ENCODE measurements at places on chromosomes 3 and 15.

DNA sequence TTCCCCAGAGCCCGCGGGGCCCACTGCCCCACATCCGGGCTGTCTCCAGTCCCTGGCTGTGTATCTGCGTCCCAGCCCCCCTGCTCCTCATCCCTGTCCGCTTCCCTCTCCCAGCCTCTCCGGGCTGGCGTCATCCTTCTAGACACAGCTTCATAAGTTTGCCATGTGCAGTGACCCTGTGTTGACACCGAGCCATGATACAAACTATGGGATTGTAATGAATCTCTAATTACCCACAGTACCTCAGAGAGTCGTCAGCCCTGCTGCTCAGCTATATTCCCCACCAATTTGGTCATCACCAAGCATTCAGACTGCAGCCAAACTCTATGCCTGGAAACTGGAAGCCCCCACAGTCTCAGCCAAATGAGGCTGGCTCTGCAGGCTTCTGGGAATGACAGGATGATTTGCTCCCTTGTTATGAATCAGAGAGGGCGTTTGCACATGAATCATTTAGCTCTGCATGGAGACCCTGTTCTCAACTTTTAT, 466.1 kb upstream of the ATP11B start:
- peaks cover 27% of the 10 kb centered on the region for H3K4me1 ChIP-seq
- H3K4me3 ChIP-seq: no peak overlapping the region
- H3K27ac ChIP-seq: peak overlapping the region; percentile 51
- DNase-seq: no peak
- H3K36me3 ChIP-seq: peaks cover 3% of the 10 kb centered on the region
- no peaks in the 10 kb centered on the region for H3K27me3 ChIP-seq

DNA sequence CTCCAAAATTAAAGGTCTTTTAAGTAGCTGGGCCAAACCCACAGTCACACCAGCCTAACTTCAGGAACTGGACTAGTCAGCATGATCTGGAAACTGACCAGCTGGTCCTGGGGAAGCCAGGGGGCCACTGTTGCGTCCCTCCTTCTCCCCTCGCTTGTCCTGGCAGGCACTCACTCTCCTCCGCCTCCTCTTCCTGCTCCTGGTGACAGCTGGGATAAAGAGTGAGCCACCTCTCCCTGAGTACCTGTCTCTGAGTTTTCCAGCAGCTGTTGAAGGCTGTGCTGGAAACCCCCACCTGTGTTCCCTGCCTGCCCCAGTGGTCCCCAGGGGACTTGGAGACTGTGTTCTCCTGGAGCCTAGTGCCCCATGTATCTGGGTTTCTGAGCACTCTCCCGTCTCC, 56.0 kb downstream of the FGD5 start:
- no peaks in the 10 kb centered on the region for H3K36me3 ChIP-seq
- H3K4me1 ChIP-seq: peaks cover 1% of the 10 kb centered on the region
- no peak overlapping the region for H3K27ac ChIP-seq
- no peak for DNase-seq
- peaks cover 4% of the 10 kb centered on the region for H3K27me3 ChIP-seq

GRCh38 chr3:54901906-54902685, 25.8 kb downstream of the LRTM1 start:
- no peak overlapping the region for H3K4me3 ChIP-seq
- no peak overlapping the region for H3K27ac ChIP-seq
- H3K36me3 ChIP-seq: no peaks in the 10 kb centered on the region
- H3K4me1 ChIP-seq: peaks cover 27% of the 10 kb centered on the region
- DNase-seq: no peak
- H3K27me3 ChIP-seq: no peaks in the 10 kb centered on the region

- H3K27ac ChIP-seq: no peak overlapping the region
- no peak overlapping the region for H3K4me3 ChIP-seq
- DNase-seq: no peak
- H3K27me3 ChIP-seq: peaks cover 5% of the 10 kb centered on the region
Observed at GRCh38 chr15:96583671-96584070, 253.2 kb downstream of the NR2F2 start.

- no peaks in the 10 kb centered on the region for H3K4me1 ChIP-seq
- H3K27me3 ChIP-seq: no peaks in the 10 kb centered on the region
- no peak overlapping the region for H3K27ac ChIP-seq
Observed at GRCh38 chr3:119382134-119382533, 81.3 kb downstream of the TMEM39A start.

GRCh38 chr3:89017531-89017930, 89.9 kb upstream of the EPHA3 start:
- H3K4me3 ChIP-seq: no peak overlapping the region
- no peaks in the 10 kb centered on the region for H3K27me3 ChIP-seq
- H3K36me3 ChIP-seq: peaks cover 2% of the 10 kb centered on the region
- DNase-seq: no peak

DNA sequence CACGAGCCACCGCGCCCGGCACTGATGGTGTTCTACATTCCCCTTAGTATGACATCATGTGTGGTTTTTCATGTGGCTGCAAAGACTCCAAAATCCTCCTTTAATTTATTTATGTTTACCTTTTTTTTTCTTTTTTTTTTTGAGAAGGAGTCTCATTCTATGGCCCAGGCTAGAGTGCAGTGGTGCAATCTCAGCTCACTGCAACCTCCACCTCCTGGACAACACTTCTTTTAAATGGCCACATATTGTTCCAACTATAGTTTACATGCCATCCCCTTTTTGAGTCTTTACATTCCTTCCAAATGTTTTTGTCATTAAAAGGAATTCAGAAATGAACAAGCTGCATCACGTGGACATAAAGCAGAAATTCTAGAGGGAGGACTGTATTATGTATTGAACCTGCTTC, 10.3 kb upstream of the CDV3 start:
- H3K27ac ChIP-seq: no peak overlapping the region
- no peak for DNase-seq
- H3K4me3 ChIP-seq: no peak overlapping the region
- peaks cover 6% of the 10 kb centered on the region for H3K36me3 ChIP-seq

DNA sequence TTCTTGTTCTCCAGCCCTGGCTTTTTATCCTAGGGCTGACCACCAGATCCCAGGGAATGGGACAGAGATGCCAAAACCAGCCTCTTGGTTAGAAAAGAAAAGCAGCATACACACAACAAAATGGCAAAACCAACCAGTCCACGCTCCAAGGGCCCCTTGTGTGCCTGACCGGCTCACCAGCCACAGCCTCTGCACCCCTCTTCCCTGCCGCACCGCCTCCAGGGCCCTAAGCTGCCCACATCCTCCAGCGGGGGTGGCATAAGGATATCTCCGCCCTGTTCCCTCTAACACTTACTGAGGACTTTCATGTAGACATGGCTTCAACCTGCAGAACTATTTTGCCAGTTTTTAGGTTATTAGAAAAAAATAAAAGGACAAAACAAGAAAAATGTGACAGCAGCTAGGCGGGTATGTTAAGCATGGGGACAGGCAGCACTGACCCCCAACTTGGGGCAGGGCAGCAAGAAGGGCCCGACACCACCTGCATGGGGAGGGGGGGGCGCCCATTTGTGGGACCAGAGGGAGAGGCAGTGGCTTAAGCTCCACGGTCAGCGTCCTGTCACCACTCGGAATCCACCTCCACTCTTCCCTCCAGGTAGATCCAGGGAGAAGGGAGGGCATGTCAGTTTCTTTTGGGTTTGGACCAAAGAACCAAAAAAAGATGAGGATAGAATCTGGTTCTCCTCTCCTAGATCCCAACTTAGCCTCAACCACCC, 49.1 kb downstream of the DHX30 start:
- peak overlapping the region; percentile 53 for H3K27ac ChIP-seq
- no peak for DNase-seq
- H3K27me3 ChIP-seq: peaks cover 15% of the 10 kb centered on the region
- H3K4me3 ChIP-seq: peak overlapping the region; percentile 55

GRCh38 chr3:28290863-28291300, 49.5 kb downstream of the CMC1 start:
- peaks cover 4% of the 10 kb centered on the region for H3K4me1 ChIP-seq
- no peak for DNase-seq
- no peaks in the 10 kb centered on the region for H3K27me3 ChIP-seq
- no peak overlapping the region for H3K27ac ChIP-seq
- H3K36me3 ChIP-seq: peaks cover 2% of the 10 kb centered on the region
- H3K4me3 ChIP-seq: no peak overlapping the region

GRCh38 chr3:49719214-49719884, at the start of gene AMIGO3:
Gene AMIGO3, minus strand, starts transcription at chr3:49719684. Its CDS starts 219 bp downstream, at chr3:49719465.
- H3K27ac ChIP-seq: peak within 1 kb of the TSS; percentile 92
- peaks cover 31% of the 10 kb centered on the region for H3K4me1 ChIP-seq
- H3K36me3 ChIP-seq: peaks cover 8% of the 10 kb centered on the region
- peak within 1 kb of the TSS; percentile 98 for H3K4me3 ChIP-seq

DNA sequence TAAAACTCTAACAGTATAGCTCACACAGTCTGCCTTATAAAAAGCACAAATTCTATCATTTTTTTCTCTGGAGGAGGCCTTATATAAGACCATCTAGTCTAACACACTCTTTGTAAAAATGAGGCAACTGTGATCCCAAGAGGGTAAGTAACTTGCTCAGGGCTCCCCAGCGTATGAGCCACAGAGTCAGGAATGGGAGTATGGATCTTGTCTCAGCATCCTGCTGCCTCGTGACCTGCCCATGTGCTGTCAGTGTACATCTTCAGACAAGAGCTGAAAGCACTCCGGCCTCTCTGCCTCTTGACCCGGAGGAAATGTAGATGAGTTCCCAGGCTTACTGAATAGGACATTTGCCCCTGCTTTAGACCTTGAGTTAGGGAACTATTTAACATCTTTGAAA, 28.4 kb upstream of the MEF2A start:
- H3K27ac ChIP-seq: no peak overlapping the region
- no peaks in the 10 kb centered on the region for H3K27me3 ChIP-seq
- no peaks in the 10 kb centered on the region for H3K36me3 ChIP-seq
- no peak for DNase-seq
- no peaks in the 10 kb centered on the region for H3K4me1 ChIP-seq

DNA sequence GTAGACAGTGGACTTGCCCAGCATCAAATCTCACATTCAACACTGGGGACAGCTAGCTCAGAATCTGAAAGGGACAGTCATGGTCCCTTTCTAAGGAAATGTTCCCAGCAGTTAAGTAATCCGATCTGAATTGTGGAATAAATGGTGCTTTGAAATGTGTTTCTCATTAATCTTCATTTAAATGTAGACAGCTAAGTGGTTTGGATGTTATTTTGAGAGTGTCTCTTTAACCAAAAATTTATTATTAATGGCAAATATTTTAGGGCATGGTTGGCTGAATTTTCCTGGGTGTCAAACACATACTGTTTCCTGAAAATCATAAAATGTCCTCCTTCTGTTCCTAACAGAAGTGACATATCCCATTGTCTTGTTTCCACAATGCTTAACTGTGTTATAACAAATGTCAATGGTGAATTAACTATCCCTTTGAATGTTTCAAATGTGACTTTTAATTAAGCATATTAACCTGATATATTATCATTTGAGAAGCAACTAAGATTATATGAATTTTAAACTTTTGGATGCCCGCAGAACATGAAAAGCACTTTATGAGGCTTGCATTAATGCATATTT, 210.8 kb downstream of the CHST2 start:
- H3K4me3 ChIP-seq: no peak overlapping the region
- H3K36me3 ChIP-seq: no peaks in the 10 kb centered on the region
- DNase-seq: no peak
- H3K27me3 ChIP-seq: no peaks in the 10 kb centered on the region

- no peaks in the 10 kb centered on the region for H3K4me1 ChIP-seq
- no peaks in the 10 kb centered on the region for H3K27me3 ChIP-seq
- no peak overlapping the region for H3K4me3 ChIP-seq
- no peak for DNase-seq
- H3K27ac ChIP-seq: no peak overlapping the region
Observed at GRCh38 chr15:88498996-88499395, 31.5 kb downstream of the MRPS11 start.

DNA sequence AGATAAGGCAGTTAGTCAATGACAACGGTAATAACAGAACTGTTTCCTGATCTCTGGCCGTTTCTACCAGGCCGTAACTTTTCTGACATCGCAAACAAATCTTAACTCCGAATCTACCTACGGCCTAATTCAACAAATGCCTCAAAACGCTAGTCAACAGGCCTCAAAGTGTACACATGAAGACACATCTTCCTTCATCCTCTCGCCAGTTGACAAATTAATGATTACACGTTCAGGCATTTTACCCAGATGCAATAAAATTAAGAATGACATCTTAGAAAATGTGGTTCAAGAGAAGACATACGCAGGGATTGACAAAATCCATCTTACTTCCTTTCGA, 1.5 kb downstream of the SFMBT1 start:
- H3K4me1 ChIP-seq: peaks cover 25% of the 10 kb centered on the region
- peak overlapping the region; percentile 95 for H3K4me3 ChIP-seq
- H3K27me3 ChIP-seq: peaks cover 29% of the 10 kb centered on the region
- no peak for DNase-seq

DNA sequence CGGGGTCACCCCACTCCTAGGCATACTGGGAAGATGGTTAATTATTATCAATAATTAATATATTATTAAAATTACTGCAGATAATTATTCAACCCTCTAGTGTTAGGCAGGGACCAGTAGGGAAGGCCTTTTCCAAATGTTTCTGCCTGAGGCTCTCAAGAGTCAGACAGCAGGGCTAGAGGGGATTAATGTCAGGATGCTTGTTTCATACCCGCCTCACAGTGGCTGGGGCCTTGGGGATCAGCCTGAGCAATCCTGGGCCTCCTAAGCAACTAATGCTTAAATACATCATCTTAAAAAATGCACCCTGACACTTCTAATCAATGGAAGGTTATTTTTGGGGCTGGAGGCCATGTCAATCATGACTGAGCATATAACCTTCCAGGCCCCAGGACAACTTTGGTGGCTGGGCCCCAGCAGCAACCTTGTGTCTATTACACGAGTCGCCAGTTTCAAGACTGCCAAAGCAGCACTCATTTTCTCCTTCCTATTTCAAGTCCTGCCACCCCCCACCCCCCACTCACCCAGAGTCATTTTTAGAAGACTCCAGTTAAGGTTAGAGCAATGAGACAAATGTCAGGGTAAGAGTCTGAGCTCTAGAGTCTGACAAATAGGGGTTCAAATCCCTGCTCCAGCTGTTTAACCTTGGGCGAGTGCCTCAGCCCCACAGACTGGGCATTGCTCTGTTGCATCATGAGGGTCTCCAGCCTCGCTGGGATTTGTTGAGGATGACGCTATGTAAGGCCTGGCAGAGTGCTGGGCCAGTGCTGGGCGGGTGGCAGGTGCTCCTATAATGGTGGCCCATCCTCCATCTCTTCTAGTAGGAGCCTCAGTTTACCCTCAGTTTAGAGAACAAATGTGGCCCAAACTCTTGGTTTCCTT, 6.1 kb downstream of the AMOTL2 start:
- peaks cover 75% of the 10 kb centered on the region for H3K4me1 ChIP-seq
- peak overlapping the region; percentile 76 for H3K4me3 ChIP-seq
- no peak for DNase-seq
- H3K27ac ChIP-seq: peak overlapping the region; percentile 71

DNA sequence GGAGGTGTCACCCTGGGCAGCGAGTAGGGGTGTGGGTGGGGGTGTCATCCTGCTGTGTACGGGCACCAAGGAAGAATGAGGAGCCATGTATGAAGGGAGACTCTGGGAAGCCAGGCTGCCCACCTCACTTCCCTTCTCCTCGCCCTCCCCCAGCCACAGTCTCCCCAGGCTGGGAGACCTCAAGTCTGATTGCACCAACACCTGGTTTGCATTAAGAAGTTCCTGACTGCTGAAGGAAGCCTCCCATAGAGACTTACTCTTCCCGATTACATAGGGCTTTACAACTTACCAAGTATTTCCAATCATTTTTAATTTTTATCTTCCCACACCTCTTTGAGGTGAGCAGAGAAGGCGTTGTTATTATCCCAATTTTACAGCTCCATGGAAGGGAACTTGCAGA, 29.5 kb upstream of the SMAD3 start:
- H3K36me3 ChIP-seq: no peaks in the 10 kb centered on the region
- no peak overlapping the region for H3K4me3 ChIP-seq
- peaks cover 6% of the 10 kb centered on the region for H3K27me3 ChIP-seq
- peaks cover 10% of the 10 kb centered on the region for H3K4me1 ChIP-seq
- no peak overlapping the region for H3K27ac ChIP-seq
